SK-MEL-5 (cell line): ENCODE measurements at places on chromosomes 6 and 20. TPM values are rescaled to one million over a fixed set of nuclear protein-coding genes. Genes with fewer than 3 reads are reported as not detected.

The HDAC2 gene
- total RNA-seq, result 53.3 and 66.0 TPM in 2 replicates

The CEP250 gene
- 36.5 and 39.3 TPM in 2 replicates for total RNA-seq

The RAD21L1 gene
- total RNA-seq, result 0.11 TPM in 1 of 2 replicates, not detected in the other

The ARMH2 gene
- total RNA-seq, result not detected in 2 replicates

The JPH2 gene
- 0.08 and 0.13 TPM in 2 replicates for total RNA-seq

The OXT gene
- total RNA-seq, result not detected in 2 replicates

The ZBTB12 gene
- 1.3 and 2.2 TPM in 2 replicates for total RNA-seq

The SIRT5 gene
- 19.4 and 22.3 TPM in 2 replicates for total RNA-seq

The SCRT2 gene
- not detected in 2 replicates for total RNA-seq

The CCN2 gene
- total RNA-seq, result 1.8 and 3.1 TPM in 2 replicates

The DAAM2 gene
- 11.7 and 13.7 TPM in 2 replicates for total RNA-seq

GRCh38 chr20:31641391-31641790 is 3.7 kb downstream of the COX4I2 start:
- DNase-seq, result no peak

DNA sequence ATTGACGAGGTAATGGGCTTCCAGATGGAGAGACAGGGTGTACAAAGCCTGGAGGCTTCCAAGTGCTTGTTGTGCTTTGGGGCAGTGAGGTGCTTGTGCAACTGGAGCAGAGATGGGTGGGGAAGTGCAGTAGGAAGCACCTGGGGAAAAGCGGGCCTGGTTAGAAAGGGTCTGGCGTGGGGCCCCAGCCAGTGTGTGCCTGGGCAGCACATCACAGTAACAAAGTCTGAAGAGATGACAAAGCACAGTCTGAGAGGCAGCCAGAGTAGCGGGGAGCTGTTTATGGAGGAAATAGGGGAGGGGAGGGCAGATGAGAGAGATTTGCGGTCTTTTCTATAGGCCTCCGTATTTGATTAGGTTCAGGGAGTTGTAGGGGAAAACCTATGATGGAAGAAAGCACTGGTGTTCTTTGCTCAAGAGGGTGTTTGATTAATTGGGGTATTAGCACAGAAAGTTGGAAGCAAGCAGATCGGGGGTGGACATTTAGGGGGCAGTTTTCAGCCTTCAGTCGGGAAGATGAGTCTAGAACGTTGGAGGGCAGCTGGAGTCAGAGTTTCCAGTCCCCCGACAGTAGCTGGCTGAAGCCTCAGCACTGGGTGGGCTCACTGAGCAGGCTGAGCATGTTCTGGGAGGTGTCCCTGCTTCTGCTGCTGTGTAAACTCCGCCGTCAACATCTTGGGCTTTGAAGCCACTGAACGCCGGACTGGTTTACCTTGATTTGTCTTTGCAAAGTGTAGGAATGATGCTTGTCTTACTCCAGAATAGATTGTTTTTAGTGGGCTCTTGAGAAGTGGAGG is 15.5 kb upstream of the MROH8 start:
- DNase-seq, result no peak

GRCh38 chr6:165468340-165469235 is 159.2 kb upstream of the C6orf118 start:
- DNase-seq, result no peak

DNA sequence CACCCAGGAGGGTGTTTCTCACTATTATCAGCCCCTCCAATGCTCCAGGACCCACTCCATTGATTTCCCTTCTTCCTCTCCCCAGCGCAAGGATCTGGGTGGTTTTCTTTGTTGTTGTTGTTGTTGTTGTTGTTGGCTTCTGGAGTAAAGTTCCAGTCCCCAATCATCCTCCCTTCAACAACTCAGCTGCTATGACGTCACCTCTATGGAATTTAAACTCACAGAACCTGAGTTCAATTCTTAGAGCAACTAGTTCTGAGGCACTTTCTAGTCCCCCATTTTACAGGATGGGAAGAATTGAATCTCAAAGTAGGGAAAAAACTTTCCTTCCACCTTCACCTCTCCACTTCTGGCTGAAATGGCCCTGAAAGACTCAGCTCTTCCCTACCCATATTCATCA is 9.7 kb upstream of the WFDC8 start:
- no peak for DNase-seq

- no peak for DNase-seq
These were observed 18.3 kb downstream of the MRPS18A start for GRCh38 chr6:43669050-43669921.

DNA sequence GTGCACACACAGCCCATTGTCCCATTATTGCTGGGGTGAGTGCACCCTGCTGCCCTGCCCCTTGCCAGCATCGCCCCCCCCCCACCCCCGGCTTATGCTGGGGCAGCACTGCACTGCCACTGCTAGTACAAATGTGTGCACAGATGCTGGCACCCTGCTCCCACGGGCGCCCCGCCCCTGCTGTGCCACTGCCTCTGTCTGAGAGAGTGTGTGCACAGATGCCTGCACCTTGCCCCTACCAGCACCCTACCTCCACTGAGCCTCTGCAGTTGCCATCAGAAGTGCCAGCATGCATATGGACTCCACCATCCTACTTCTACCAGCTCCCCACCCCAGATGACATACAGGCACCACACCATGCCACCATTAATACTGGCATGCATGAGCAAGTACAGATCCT is 454.6 kb upstream of the KHDRBS2 start:
- no peak for DNase-seq

- DNase-seq, result no peak
These were observed 162.4 kb downstream of the CDKAL1 start for GRCh38 chr6:20696676-20697075.

GRCh38 chr6:148460876-148461646 is 118.4 kb downstream of the SASH1 start:
- no peak for DNase-seq

- DNase-seq, result no peak
These were observed 65.5 kb downstream of the MAN1A1 start for GRCh38 chr6:119283979-119284545.

DNA sequence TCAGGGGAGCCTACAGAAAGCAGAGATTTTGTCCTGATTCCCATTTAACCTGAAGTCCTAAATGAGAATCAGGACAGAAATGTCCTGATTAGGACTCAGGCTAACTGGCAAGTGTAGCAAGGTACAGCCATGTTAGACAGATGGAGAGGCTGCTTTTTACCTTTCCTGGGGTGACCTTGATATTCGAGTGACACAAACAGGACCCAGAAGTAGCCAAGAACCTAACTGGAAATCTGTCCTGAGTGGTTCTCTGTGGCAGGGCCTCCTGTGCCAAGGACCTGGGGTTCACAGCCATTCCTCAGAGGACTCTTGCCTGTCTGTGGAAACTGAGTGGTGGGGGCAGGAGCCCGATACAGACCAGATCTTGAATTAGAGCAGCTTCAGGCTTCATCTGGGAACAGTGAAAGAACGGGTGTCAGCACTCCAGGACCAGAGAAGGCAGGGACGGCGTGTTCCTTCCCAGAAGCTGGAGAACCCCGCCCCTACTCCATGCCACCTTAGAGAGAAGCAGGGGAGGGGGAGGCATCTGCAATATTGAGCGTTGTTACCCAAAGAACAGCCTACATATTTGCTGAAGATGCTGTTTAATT is 4.3 kb upstream of the FUCA2 start:
- no peak for DNase-seq

DNA sequence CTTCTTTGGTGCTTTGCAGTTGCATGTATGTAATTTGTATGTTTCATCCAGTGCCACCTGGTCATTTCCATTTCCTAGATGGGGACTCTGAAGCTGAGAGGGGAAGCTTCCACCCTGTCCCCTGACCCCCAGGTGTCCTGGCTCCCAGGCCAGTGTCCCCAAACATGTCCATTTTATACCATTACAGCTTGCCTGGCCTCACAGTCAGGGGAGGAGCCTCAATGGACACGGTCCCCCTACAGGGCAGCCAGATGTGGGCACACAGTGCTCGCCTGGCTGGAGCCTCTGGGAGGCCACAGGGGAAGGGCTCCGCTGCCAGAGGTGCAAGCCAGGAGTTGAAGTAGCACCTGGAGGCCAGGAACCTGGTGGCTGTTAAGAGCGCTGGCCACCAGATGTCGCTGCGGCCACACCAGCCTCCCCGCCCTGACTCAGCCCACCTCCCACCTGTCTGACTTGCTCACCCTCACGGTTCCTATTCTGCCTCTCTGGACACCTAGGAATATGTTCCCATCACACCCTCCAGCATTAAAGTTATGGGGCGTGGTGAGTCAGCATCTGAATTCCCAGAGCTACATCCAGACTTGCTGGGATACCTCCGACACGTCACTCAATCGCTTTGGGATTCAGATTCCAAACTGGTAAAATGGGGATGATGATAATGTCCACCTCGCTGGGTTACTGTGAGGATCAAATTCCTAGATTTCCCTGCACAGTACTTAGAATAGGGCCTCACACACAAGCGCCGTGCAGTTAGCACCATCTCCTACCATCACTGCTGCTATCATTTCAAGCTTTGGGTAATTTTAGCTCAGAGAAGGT is 107.4 kb downstream of the SULF2 start:
- DNase-seq, result peak; percentile 57

GRCh38 chr6:3750317-3751076 is 1.0 kb downstream of the PXDC1 start:
- DNase-seq, result peak; percentile 56

DNA sequence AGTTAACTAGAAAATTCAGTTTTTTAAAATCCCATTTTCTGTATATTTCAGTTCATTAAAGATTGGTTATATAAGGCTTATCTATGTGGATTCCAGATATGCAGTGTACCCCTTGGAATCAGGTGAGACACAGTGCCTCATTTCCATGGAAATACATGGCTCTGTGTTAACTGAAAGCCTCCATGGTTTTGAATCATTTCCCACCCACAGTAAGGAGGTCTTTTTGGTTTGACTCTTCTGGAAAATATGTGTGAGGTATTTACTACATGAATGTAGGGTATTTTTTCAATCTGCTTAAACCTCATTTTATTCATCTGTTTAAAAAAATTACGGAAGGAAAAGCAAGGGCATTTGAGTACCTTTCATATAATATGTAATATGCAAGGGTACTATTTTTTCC is 25.5 kb downstream of the RNF144B start:
- no peak for DNase-seq

- DNase-seq, result no peak
These were observed 642 bp downstream of the GZF1 start for GRCh38 chr20:23362392-23363256.

DNA sequence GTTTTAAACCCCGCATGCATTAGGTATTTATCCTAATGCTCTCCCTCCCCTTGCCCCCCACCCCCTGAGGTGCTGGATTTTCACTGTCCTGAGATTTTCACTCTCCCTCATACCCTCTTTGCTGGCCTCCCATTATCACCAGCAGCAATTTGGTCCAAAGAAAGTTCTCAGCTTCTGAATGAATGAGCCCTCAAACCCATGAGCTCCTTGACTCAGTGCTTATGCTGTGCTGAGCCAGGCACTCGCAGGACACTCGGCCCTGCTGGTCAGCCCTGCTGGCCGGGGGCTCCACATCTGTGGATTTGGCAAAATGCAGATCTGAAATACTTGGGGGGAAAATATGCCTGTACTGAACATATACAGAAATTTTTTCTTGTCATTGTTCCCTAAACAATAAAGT is 153.2 kb upstream of the QKI start:
- no peak for DNase-seq

- DNase-seq, result no peak
These were observed 60.3 kb upstream of the FABP7 start for GRCh38 chr6:122719176-122719575.

GRCh38 chr6:109834595-109835437 is 143.3 kb upstream of the GPR6 start:
- no peak for DNase-seq

- DNase-seq, result no peak
These were observed 21.2 kb downstream of the AK9 start for GRCh38 chr6:109669811-109670210.

DNA sequence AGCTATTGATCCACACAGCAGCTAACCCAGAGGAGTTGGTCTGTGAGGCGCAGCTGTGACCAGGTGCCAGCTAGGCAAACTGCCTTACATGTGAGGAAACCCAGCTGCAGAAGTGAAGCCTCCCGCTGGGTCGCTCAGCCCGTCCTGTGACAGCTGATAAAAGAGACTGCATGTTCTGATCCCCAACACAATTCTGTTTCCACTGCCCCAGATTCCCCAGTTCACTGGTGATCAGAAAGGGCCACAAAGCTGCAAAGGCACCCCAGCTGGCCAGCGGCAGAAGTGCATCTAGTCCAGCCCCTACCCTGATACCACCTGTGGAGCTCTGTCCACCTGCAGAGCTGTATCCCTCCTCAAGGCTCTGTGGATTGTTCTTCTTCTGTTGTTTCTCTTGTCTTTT is 64.5 kb downstream of the CTNNBL1 start:
- DNase-seq, result peak; percentile 22

DNA sequence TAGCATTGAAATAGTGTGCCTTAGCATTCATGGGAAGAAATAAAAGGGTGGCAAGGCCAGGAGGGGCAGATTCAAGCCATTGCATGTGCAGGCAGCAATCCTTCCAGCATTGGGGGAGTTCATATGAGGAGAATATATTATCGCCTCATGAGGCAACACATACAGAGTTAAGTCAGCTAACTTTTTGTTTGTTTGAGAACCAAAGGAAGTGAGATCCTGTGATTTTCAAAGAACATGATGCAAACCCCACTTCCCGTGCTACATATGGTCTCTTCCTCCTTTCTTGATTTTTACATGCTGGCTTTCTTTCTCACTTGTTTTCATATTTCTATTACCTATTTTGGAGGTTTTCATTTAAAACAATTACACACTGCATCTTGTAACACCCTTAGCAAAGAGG is 579.7 kb upstream of the ARID1B start:
- no peak for DNase-seq

DNA sequence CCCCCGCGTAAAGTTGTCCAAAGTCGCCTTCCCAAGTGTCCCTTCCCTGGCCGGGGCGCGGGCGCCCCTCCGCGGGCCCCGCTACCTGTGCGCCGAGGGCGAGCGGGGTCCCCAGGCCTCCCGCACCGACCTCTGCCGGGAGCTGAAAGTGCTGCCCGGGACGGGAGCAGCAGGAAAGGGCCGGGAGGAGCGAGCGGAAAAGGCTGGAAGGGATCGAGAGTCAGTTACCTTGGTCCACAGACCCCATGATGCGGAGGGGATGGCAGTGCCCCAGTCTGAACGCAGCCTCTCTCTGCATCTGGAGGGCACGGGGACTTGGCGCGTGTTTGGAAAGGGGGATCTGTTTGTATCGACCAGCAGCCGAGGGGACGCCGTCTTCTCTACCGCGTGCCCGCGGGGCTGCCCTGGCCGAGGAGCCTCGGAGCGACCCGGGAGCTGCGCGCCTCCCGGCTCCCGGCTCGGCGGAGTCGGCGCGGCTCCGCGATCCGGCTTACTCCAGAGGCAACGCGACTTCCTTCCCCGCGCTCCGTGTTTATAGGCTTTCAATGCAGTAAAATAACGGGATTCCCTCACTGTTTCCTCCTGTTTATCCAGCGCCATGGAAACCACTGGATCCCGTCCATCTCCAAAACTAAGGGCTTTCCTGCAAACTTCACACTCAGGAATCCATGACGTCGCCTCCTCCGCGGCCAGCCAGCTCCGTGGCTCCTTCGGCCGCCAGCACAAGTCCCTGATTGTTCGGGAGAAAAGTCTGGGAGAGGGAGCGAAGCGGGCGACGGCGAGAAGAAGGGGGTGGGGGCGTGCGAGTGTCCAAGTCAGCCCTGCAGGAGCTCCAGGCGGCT is 20.0 kb upstream of the NFATC2 start:
- DNase-seq, result peak; percentile 85
